Stimulated activated CD4-positive, alpha-beta T cell treated with anti-CD3 and anti-CD28 coated beads, Interleukin-1b, Interleukin-23, amount 100 ng/mL, for 1 hour (primary cell): ENCODE measurements at places on chromosomes 16 and 17.

DNA sequence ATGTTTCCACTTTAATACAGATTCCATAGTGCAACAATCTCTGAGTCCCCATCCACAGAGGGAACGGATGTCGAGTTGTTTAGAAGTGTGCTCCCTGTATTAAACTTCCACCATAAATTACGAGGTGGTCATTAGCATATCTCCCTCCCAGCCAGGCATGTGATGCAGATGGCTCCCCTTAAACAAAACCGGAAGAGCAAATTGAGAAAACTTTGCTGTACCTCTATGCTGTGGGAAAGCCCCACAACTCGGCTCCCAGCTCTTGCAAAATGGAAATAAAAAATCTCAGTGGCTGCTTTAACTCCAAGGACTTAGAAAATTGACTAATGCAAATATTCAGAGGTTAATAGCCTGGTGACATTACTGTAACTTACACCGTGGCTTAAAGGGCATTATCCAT, 290.9 kb downstream of the MAF start:
- no peak for DNase-seq

DNA sequence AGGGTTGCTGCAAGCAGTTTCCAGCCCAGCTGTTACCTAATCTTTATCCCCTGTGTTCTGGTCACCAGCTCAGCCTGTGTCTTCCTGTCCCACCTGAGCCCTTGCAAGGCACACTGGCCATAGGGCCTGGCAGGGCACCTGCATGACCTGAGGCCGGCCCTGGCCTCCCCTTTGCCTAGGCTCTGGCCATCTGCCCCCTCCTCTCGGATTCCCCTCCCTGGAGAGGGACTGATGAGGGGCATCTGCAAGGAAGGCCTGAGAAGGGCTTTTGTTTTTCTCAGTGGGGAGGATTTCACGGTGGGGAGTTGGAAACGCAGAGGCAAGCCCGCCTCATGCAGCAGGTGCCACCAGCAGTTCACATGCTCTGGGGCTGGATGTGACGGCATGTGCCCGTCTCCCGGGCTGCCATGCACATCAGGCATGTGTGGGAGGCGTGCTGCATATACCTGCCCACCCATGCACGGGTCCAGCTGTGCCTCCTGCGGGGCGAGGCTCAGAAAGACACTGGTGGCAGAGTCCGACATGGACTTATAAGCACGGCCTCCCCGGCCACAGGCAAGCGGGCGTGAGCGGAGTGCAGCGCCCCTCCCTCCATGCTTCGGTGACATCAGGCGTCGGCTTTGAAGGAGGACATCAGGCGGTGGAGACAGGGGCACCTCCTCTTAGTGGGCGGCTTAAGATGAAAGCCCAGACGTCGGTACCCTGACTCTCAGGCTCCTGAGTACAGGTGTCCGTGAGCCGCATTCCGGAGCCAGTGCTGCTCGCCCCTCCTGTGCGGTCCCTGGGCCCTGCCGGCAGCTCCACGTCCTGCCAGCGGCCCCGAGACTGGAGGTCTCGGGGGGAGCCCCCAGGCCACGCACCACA, 16.5 kb downstream of the ASPSCR1 start:
- no peak for DNase-seq

- DNase-seq: no peak
Measured at GRCh38 chr17:29587591-29587990, 1.9 kb downstream of the GIT1 start.

DNA sequence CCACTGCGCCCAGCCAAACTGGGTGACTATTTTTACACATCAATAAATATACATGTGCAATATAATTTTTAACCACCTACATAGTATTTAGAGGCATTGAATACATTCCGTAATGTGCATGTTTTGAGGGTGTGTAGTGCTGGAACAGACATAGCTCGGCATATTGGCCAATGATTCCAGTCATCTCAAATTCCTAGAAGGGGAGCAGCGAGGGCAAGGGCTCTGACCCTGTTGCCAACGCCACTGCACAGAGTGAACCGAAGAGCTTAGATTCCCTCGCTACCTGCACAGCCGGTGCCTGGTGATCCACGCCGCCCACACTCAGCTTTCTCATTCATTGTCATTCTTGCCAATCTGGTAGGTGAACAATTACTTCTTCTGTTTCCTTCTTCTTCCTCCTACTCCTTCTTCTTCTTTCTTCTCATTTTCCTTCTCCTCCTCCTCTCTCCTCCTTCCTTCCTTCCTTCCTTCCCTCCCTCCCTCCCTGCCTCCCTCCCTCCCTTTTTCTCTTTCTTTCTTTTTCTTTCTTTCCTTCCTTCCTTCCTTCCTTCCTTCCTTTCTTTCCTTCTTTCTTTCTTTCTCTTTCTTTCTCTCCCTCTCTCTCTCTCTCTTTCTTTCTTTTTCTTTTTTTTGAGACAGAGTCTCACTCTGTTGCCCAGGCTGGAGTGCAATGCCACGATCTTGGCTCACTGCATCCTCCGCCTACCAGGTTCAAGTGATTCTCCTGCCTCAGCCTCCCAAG, 26.3 kb upstream of the ATP2A3 start:
- DNase-seq: no peak

GRCh38 chr16:30619638-30620037, 9.4 kb upstream of the ZNF689 start:
- no peak for DNase-seq

GRCh38 chr17:80476877-80477646, 655 bp upstream of the NPTX1 start:
- DNase-seq: no peak

- DNase-seq: no peak
Measured at GRCh38 chr17:78842881-78843565, 2.4 kb upstream of the USP36 start.

- DNase-seq: no peak
Measured at GRCh38 chr17:40071313-40072039, 8.7 kb downstream of the THRA start.

GRCh38 chr16:27506771-27507170, 42.9 kb downstream of the GTF3C1 start:
- DNase-seq: no peak

DNA sequence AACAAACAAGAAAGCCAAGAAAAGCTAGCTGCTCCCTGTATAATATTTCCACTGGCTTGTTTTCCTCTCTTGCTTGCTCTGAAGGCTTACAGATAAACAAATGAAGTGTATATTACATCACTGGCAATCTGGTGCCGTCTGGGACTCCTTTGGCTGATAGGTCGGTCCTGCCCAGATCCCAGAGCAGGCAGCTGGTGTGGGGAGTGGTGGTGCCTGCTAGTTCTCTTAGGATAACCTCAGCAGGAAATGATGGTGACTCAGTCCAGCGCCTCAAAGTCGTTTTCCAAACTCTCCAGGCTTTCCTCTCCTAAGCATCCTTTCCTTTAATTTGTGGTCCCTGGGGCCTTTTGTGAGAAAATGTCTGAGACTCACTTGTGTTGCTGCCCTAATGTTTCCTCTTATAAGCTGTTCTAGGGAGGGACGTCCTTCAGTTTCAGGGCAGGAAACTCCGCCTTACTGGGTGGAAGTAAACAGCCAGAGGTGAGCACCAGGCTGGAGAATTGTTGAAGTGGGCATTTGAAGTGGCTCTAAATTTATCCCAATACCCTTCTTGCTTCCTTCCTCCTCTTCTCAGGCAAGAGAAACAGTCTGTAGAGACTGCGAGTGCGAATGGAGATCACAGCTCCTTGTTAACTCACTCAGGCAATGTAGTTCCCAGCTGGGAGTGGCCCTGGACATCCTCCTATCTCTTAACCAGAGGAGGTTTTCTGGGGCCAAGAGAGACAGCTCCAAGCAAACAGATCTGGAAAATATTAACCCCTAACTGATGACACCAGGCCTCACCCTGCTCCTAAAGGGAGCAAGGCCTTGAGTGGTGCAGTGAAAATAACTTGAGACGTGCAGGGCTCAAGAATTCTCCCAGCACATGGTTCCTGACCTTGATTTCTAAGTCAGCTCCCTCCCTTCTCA, 34.9 kb downstream of the CD300LF start:
- DNase-seq: no peak

GRCh38 chr17:56913000-56913311, 893 bp downstream of the TRIM25 start:
- no peak for DNase-seq

DNA sequence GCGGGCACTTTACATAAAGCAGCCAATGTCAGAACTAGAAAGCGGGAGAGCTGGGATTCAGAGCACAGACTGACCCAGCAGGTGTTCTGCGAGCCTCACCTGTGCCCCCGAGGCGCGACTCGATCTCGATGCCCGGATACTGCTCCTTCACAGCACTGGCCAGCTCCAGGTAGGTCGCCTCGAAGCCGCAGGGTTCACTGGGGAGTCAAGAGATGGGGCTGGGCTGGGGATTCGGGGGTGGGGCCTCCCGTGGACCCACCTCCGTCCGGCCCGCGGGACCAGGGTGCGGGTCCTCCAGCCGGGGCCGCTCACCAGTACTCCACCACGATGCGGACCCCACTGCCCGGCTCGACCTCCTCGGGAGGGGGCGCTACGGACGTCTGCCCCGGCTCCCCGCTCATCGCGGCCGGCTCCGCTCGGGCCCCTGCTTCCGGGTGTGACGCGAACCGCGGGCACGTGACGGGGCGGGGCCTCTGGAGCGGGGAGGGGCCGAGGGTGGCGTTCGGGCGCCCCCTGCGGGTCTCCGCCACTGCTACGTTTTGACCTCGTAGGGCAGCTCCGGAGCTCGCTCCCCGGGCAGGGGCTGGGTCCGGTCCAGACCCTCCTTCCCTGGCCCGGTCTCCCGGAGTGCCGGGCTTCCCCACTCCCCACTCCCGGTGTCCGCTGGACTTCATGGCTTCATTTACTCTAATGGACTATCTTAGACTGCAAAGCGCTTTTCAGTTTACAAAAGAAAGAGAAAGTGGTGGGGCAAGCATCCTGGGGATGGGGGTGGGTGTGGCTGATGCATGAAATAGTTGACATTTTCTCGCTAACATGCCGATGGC, at the start of gene MIEN1:
MIEN1 (minus strand) TSS at position 438 of the 827 bp plus-strand sequence; CDS start at position 401, 37 bp downstream.
- DNase-seq: peak; percentile 88

DNA sequence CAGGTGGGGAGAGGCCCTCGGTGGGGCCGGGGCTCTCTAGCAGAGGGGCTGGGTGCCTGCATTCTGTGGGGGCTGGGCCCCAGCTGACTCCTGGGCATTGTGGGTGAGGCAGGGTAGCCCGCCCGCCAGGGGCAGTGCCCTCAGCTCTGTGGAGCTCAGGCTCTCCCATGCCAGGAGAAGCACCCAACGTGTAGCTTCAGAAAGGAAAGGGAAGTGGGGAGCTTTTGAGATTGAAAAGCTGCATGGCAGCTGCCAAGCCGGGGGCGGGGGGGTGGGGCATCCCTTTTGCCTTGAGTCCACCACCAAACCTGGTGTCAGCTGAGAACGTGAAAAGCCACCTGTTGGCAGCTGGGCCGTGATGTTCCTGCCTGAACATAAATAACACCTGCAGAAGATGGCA, 192.1 kb upstream of the CIBAR2 start:
- DNase-seq: no peak

DNA sequence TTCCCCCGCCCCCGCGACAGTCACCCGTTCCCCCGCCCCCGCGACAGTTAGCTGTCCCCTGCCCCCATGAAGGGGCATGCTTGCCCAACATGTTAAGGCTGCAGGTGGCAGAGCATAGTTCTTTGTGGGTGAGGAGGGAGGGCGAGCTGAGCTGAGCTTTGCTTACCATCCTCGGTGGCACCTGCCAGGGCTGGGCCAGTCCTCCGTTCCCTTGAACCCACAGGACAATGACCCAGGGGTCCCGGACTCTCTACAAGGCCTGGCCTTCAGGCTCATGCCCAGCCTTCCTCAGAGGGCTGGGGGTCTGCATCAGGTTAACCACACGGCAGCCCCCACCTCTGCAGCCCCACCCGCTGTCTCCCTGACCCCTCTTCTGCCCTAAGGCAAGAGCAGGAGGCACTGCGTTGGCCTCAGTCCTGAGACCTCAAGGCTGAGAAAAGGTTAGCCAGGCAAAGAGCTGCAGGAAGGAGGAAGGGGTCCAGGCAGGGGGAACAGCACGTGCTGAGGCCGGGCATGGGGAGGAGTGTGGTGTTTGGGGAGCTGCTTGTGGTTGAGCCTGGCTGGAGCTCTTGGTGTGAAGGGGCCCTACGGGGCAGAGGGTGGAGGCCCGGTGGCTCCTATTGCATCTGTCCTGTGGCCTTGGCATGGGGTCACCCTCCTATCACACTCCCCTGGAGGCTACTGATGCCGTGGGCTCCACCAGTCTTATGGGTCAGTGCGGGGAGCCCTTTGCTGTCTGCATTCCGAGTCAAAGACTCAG, 11.4 kb upstream of the DOC2B start:
- no peak for DNase-seq

DNA sequence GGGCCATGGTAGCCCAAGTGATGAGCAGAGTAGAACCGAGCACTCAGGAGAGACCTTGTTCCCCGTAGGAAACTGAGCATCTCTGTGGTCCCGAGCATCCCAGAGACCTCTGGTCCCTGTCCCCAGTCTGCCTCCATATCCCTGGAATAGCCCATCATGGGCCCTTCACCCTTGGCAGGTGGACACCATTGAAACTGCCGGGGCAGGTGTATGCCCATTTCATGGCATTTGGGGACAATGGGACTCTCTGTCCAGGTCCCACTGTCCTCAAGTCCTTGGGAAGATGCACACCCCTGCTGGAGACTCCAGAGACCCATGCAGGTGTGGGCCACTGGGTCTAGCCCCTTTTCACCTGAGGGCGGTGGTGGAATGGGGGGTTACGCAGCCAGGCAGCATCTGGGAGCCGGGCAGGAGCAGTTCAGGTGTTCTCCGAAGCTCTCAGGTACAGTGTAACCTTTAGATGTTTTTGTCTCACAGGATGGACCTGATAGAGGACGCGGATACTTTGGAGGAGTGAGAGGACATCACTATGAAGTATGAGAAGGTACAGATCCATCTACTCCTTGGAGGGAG, 75.9 kb downstream of the GOSR1 start:
- no peak for DNase-seq

GRCh38 chr16:1933097-1933661, 9.8 kb downstream of the MSRB1 start:
- DNase-seq: no peak

DNA sequence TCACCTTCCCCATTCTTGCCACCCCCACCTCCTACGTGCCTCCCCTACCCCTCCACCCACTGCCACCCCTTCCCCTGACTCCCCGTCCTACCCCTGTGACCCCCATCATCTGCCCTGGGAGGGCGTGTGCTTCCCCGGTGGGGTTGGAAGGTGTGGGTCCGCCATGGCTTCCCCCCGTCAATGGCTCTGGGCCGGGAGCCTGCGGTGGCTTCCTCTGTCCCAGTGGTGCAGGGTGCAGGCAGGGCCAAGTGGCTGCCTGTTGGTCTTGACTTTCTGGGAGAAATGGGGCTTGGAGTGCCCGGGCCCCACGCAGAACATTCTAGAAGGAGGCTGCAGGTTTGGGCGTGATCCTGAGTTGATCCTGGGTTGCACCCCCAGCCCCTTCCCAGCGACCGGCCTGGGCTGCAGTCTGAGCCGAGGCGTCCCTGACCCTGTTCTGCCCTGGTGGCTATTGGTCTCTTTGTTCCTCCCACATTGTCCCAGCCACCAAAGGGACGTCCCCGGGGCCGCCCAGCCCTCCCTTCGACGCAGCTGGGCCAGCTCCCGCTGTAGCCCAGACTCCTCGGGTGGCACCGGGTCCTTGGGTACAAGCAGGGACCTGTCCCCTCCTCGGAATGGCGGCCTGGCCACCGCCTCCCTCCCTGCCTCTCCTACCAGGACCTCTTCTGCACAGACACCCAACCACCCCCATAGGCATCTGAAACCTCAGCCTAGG, 25.7 kb downstream of the GSE1 start:
- DNase-seq: no peak

- DNase-seq: no peak
Measured at GRCh38 chr17:72970797-72971196, 121.7 kb downstream of the SLC39A11 start.
